ENCODE measurements at places on chromosomes 13 and 19.

GRCh38 chr13:34300559-34300958 lies 482.6 kb downstream of the RFC3 start:
- DNase-seq = no peak

GRCh38 chr19:32652894-32653598 lies 21.9 kb downstream of the ANKRD27 start:
- no peak for DNase-seq

- no peak for DNase-seq
Measured at GRCh38 chr19:42254089-42254849, 659 bp downstream of the ERF start.

GRCh38 chr13:55516610-55517009 lies 1624.1 kb upstream of the PRR20A start:
- no peak for DNase-seq

GRCh38 chr19:51470966-51471365 lies 7.4 kb upstream of the CEACAM18 start:
- no peak for DNase-seq

DNA sequence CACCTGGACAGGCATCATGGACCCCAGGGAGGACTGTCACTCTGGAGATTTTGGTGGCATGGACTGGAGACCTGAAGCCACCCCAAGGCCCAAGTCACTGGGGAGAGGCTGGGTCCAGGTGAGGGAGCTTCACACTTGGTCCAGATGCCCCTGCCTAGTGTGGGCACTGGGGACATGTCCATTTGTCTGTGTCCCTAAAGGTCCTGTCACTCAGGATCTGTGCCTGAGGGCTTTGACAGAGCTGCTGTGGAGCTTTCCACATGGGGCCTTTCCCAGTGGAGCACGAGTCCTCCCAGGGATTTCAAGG lies 40.5 kb upstream of the CEACAM8 start:
- DNase-seq = no peak

DNA sequence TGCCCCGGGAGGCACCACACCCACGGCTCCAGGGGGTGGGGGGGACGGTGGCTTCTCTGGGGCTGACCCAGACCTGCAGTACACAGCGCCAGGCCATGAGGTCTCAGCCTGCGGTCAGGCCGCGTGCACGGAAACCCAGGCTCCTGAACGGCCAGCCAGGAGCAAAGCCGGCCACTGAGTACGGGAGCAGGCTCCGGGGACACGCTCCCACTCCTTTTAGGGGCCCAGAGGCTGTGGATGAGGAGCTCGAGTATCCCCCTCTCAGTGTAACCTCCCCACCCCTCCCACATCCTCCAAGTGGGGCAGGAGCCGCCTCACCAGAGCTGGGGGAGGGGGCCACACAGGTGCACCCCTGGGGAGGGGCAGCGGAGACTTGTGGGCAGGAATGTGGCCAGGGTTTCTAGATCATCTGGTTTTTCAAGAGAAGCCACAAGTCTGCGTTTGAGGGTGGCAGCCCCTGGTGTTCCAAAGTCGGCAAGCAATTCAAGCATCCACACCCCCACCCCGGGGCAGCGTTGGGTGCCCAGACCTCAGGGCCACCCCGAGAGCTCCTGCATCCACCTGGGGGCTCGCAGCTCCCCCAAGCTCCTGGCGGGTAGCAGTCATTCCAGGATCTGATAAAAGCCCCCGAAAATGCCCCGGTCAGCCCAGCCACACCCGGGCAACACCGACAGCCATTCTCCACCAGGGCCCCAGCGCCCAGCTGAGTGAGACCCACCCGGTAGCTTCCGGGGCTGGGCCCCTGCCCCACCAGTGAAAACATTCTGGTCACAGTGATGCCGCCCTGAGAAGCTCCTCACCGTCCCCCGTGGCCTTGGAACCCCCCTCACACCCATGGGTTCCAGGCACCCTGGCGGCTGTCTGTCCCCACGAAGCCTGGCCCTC lies 6.1 kb downstream of the SBNO2 start:
- no peak for DNase-seq

GRCh38 chr19:35471946-35472345 lies 18.3 kb downstream of the KRTDAP start:
- DNase-seq = no peak

DNA sequence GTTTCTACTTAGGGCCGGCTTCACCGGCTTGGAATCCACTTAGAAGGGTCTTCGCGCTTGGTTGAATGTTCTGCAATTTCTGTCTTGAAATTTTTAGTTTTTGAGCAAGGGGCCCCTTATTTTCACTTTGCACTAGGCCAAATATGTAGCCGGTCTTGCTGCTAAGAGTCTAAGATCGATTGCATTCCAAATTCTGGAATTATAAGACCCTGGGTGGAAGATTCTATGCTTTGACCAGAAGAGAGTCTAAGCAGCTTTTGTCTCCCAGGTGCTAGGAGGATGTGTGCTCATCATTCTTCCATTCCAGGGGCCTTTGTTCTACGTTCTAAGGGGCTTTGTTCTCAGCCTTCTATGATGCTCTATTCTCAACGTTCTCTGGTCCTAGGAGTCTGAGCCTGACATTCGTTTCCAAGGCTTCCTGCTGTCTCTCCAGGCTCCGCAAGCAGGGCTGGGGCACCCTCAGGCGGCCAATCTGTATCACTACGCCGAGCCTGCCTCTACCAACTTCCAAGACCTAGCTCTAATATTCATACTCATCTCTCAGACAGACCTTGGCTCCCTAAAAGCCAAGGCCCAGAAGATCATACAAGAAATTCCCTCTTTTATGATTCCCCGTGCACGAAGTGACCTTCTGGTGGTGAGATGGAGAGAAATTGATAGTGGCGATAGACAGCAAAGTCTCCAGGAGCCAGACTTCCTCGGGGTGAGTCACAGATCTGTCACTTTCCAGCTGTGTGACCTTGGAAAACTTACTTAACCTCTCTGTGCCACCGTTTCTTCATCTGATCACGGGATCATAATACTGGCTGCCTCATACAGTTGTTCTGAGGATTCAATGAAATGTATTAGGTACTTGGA lies 982 bp upstream of the DACT3 start:
- no peak for DNase-seq

DNA sequence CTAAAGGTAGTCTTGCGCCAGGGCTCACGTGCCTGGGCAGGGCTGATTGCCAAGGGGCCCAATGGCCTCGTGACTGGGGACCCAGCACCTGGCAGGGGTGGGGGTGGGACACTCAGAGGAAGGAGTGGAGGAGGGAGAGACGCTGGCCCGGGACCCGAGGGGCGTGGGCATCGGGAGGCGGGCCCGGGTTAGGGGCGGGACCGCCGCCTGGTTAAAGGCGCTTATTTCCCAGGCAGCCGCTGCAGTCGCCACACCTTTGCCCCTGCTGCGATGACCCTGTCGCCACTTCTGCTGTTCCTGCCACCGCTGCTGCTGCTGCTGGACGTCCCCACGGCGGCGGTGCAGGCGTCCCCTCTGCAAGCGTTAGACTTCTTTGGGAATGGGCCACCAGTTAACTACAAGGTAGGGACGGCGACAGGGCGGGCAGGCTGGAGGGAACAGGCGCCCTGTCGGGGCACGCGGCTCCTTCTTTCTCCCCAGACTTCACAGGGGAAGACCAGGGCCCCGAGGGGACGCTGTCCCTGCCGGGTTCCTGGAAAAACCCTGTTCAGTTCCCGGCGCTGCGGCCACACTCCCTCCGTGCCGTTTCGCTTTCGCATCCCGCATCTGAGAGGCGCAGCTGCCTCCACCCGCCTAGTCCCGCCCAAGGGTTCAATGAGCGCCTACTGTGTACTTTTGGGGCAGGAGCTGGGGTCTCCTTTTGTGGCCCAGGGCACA lies at the start of gene IFI30:
Gene IFI30 (plus strand): TSS at position 242 of the 717 bp plus-strand sequence. CDS start 29 bp downstream, at position 271.
- DNase-seq = no peak

GRCh38 chr13:20175907-20176652 lies 15.2 kb upstream of the GJA3 start:
- no peak for DNase-seq

- no peak for DNase-seq
Measured at GRCh38 chr13:27942972-27943371, 23.2 kb downstream of the PDX1 start.

GRCh38 chr13:93217721-93218261 lies 8.8 kb upstream of the GPC6 start:
- no peak for DNase-seq

DNA sequence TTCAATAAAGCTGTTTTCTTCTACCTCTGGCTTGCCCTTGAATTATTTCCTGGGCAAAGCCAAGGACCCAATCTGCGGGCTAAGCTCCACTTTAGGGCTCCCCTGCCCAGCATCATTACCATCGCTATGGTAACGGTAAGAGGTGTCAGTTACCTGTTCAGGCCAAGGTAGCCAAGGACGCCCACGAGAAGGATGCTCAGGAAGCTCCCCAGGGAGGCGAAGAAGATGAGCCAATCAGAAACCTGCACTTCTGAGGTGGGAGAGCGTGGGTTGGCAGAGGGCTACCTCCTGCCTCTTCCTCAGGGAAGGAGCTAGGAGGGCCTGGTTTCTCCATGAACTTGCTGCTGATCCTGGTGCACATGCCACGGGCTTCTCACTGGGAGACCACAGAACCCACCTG lies 24.7 kb downstream of the IL12RB1 start:
- no peak for DNase-seq

GRCh38 chr13:60753641-60754040 lies 356.6 kb downstream of the TDRD3 start:
- DNase-seq = no peak

- DNase-seq = no peak
Measured at GRCh38 chr19:19600793-19601330, 17.6 kb downstream of the PBX4 start.

GRCh38 chr19:1146858-1147780 lies 26.9 kb downstream of the SBNO2 start:
- no peak for DNase-seq

DNA sequence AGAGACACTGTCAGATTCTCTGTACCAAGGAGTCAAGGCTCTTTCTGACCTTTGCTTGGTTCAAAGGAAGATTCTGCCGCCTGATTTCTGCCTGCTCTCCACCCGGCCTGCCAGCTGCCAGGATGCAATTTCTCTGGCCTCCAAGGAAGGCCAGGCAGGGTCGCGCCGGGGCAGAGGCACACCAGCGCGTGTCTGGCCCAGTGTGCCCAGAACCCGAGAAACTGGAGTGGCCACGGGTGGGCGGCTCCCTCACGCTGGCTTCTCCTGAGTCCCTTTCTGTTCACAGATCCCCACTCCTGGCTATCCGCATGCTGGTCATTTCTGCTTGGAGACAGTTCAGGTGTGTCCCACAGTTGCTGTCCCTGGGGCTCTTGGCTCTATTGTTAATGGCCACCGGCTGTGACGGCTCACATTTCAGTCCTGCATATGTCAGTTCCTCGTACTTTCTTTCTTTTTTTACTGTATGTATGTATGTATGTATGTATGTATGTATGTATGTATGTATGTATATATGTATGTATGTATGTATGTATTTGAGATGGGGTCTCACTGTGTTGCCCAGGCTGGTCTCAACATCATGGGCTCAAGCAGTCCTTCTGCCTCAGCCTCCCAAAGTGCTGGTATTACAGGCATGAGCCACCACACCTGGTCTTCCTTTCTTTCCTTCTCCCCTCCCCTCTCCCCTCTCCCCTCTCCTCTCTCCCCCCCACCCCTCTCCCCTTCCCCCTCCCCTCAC lies 16.9 kb downstream of the TMPRSS9 start:
- no peak for DNase-seq

GRCh38 chr13:98543378-98544103 lies 33.4 kb downstream of the STK24 start:
- DNase-seq = no peak

- no peak for DNase-seq
Measured at GRCh38 chr19:55384920-55385723, 610 bp upstream of the RPL28 start.

DNA sequence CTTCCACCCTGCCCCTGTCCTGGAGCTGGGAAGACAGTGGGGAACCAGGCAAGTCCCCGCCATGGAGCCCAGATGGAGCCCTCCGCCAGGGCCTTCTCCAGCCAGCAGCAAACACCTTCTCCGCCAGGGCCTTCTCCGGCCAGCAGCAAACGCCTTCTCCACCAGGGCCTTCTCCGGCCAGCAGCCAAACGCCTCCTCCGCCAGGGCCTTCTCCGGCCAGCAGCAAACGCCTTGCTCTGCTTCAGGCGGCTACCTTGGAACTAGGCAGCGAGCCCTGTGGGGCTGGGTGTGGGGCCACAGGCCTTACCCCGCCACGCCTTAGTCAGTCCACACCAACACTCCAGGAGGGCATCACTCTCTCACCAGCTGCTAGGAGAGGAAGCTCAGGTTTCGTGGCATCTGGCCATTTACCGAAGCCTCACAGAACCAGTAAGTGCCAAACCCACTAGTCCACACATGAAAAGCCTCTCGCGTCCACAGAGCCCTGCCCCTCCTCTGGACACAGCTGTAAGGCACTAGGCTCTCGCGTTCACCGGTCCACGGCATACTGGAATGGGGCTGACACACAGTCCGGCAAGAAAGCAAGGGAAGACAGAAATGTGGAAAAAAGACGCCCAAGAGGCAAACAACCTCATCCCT lies 41.0 kb downstream of the MLLT1 start:
- no peak for DNase-seq

DNA sequence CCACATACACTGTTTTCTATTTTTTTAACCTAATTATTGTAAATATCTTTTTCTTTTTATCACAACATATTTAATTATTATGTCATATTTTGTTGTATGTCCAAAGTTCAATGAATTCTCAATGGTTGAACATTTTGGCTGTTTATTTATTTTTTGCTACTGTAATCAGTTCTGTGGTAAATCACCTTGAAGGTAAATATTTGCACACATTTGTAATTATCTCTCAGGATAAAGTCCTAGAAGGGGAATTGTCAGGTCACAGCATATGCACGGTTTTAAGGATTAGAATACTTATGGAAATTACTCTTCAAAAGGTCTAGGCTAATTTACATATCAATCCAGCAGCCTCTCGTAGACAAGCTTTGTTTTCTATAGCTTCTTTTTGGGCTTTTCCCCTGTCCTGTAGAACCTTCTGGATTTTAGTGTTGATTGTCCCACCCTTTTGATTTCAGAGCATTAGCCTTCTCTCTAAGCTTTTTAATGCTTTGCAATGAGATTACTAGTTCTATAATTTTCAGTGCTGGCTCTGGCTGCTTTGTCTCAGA lies 362.6 kb downstream of the KCNRG start:
- no peak for DNase-seq

DNA sequence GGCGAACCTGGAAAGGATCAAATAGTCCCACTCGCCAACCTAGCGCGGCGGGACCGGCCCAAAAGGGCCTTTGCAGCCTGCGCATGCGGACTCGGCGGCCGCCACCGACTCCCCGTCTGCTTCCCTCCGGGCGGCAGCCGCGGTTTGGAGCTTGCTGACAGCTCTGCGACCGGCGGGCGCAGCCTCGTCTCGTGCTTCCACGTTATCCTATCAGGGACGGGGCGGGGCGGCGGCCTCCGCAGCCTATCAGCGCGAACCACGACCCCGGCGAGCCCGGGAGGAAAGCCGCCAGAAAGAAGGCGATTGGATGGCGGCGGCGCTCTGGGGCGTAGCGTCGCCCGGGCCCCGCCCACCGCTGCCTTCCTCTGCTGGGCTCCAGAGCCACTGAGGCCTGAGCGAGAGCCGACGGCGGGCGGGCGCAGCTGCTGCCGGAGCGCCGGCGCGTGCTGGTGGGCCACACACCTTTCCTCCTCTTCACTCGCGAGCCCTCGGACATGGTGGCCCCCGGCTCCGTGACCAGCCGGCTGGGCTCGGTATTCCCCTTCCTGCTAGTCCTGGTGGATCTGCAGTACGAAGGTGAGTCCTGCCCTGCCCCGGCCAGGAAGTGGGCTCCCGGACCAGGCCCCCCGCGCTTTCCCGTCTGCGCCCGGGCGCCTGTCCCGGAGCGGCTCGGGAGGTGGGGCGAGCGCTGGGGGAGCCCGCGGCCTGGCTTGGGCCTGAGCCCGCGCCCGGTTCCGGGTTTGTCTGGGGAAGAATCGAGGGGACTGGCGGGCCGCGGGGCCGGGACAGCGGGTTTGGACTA lies at the start of gene DNAJC3:
Gene DNAJC3 (plus strand): TSS at position 378 of the 802 bp plus-strand sequence. CDS start 117 bp downstream, at position 495.
- peak; percentile 93 for DNase-seq
